ENCODE measurements at places on chromosomes 3 and 15.

- DNase-seq = no peak
These were observed 11.7 kb upstream of the NMB start for GRCh38 chr15:84669726-84670125.

GRCh38 chr15:39494462-39494861 lies 86.4 kb upstream of the THBS1 start:
- no peak for DNase-seq

DNA sequence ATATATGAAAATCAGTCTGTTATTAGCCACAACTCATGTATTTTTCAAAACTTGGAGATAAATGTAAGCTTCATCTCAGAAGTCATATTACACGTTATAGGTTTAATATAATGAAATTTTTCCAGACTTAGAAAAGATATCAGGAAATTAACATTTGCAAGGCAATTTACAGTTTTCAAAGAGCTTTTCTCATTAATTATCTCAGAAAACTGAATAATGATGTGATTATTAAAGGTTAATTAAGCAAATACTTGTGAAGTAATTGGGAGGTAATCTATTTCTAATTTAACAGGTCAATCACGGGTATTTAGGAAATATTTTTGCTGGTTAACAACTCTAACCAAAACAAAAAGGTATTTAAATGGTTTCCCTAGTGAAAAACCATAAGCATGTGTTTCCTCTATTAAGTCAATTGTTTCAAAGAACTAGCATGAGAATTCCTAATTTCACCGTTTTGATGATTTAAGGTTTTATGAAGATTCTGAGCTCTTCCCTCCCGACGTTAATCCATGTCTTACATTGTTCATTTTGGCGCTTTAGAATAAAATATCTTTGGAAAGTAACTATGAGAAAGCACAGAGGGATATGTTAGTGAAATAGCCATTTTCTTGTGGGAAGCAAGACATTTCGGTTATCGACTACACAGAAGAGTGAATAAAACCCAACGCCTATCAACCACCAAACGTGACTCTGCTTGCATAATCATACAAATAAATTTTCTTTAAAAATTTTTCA lies 1.5 kb upstream of the NEO1 start:
- no peak for DNase-seq

DNA sequence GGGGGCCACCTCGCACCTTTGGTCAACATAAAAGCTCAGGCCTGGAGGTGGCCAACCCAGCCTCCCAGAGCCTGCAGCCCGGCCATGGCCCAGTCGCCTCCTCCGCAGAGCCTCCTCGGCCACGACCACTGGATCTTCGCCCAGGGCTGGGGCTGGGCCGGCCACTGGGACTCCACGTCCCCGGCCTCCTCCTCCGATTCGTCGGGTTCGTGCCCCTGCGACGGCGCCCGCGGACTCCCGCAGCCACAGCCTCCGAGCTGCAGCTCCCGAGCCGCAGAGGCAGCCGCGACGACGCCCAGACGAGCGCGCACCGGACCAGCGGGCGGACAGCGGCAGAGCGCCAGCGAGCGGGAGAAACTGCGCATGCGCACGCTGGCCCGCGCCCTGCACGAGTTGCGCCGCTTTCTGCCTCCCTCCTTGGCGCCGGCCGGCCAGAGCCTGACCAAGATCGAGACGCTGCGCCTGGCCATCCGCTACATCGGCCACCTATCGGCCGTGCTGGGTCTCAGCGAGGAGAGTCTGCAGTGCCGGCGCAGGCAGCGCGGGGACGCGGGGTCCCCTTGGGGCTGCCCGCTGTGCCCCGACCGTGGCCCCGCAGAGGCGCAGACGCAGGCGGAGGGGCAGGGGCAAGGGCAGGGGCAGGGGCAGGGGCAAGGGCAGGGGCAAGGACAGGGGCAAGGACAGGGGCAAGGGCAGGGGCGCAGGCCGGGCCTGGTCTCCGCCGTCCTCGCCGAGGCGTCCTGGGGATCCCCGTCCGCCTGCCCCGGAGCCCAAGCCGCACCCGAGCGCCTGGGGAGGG lies at the start of gene MESP2:
Gene MESP2, plus strand, starts transcription at position 59 of the 799 bp plus-strand sequence. Its CDS starts 26 bp downstream, at position 85.
- DNase-seq = peak; percentile 40

DNA sequence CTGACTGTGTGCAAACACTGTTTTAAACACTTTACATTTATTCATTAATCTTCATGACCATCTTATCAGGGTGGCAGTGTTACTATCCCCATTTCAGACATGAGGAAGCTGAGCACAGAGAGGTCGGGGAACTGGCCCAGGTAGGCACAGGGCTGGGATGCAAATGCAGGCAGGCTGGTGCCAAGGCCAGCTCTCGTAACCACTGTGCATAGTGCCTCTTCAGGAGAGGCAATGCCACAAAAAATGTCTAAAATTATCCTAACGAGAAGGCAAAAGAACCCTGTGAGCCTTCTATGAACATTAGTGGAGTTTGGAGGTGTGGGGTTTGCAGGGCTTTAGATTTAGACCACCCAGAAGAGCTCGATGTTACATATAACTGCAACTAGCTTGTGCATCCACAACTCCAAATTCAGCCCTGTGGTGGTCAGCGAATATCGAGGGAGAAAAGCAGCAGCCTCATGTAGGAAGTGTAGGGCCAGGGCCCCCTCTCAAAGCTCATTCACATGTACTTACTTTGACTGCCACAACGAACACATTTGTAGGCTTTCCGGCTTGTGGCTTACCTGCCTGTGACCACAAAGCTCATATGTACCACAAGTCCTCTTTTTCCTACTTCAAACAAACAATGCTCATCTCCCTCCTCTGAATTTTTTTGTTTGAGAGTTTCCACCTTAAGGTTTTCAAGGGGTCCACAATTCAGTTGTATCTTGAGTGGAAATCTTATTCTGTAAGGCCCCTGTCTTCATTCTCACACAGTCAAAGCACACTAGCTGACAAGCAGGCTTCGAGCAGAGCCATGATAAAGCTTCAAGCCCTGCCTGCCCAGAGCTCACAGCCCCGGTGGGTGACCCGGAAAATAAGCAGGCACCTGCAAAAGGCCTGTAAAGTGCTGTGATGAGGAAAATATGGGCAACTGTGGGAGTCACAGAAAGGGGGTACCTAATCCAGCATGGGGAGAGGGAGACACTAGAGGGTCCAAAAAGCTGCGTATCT lies 722.9 kb upstream of the CFAP20DC start:
- DNase-seq = peak; percentile 60

DNA sequence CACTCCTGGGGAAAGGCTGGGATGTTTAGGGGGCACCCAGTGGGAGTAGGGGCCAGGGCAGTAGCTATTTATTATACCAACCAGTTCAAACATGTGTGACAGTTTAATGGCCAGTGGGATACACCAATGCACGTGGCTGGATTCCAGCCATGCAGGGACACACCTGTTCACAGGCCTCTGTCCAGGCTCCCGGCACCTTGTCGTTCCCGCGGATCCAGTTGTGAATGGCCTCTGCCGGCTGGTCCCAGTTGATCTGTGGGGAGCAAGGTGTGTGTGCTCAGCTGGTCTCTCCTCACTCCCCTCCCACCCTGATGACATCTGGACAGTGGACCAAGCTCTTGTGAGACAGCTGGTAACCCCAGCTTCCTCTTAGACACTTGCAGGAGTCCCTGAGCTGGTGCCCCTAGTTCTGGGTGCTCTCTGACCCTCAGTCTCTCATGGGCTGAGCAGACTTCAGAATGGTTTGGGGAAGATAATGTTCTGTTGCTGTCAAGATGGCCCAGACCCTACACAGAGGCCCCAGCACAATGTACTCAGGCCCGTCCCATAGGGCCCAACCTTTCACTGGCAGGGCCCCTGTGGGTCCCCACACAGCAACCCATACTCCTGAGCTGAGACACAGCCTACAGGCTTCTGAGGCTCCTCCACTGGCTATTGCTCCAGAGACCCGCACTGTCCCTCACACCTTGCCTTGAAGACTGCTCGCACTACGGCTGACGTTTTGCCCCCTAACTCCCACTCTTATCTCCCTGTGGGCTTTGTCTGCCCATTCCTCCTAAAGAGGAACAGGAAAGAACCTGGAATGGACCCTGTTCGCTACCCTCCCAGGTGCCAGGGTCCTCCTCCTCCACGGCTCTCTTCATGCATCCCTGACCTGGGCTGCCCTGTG lies 25.8 kb downstream of the ALDH1L1 start:
- no peak for DNase-seq

DNA sequence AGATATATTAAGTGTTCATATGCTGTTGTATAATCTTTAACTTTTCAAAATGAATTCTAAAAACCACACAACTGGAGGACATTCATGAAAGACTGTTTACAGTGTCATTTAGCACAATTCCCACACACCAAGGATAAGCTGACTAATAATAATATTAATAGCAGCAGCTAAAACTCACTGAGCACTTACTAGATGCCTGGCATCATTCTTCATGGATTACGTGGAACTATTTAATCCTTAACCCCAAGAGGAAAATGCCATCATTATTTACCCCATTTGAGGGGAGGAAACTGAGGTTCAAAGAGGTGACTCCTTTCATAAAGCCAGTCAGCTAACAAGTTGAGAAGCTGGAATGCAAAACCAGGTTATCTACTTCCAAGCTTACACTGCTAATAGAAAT lies 77.0 kb downstream of the TMEM108 start:
- DNase-seq = no peak
